Esophagus squamous epithelium (tissue), 5 donors: ENCODE measurements at places on chromosomes 13 and 19.

DNA sequence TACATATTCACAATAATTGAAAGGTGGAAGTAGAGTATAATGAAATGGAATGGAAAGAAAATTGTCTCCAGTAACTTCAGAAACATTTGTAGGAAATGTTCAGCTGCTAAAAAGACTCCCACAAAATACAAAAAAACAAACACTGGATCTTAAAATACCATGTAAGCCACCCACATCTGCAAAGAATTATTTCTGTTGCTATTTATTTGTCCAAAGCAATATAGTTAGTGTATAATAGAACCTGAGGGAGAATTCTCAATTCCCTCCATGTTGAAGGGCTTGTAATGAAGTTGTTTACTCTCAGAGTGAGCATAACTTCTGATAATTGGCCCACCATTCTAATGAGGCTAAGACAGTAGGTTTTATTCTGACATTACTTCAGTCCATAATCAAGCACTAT lies 37.4 kb upstream of the KLF12 start:
- DNase-seq: no peak

DNA sequence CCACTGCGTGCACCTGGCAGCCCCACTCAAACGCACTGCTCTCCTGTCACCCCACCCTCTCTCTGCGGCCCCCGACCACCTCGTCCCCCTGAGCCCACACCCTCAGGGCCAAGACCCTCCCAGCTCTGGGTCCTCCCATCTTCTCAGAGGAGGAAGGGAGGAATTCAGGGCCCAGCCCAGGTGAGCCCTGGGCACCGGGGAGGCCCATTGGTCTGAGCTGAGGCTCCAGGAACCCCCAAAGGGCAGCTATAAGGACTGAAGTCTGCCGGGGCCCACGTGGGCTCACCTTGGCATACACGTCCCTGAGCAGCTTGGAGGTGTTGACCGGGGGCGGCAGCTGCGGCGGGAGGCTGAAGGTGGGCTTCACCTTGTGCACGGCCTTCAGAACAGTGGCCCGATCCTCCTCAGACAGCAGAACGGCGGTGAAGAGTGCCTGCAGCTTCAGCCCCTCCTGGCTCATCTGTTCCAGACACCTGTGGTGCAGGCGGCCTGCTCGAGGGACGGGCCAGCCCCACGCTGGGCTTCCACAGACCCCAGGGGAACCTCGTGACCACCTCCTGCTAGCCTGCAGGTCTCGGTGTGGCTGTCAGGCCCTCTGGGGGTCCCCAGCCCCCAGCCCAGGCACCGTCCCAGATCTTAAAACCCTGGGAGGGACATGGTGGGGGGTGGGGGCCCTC lies 8.8 kb downstream of the POLRMT start:
- no peak for DNase-seq

DNA sequence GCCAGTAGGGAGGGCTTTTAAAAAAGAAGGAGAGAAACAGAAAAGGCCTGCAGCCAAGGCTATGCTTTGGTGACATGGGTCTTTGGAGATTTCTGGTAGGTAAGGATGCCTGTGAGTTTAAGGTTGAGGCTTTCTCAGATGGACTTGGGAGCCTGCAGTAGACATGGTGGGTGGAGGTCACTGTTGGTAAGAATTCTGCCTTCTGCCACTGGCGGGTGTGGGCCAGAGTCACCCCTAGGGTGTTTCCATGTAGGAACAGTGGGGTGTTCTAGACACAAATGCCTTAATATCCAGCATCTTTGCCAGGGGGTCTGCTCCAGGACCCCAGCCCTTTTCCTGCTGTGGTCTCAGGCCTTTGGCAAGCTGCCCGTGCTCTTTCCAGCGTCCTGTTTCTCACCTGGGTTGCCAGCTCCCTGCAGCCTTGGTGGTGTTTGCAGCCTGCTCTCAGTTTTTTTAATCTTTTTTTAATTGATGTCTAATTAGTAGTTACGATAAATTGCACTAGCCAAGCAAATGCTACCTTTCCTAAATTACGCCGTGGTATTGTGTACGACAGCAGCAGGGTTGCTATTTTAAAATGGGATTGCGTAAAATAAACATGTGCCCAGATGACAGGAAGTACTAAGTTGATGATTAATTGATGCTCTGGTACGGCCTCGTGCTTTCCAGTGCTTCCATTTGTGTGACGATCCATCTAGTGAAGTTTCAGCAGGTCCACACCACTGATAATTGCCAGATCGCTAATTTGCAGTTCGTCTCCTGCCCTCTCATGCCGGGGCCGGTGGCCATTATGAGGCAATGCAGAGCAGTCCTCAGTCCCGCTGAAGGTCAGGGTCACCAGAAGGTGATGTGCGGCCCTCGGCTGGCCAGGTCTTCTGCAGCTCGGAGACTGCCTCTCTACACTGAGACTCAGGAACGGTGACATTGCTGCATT lies 35.3 kb upstream of the NPAS1 start:
- no peak for DNase-seq

- DNase-seq: no peak
Observed at GRCh38 chr13:39565036-39565949, 37.7 kb downstream of the LHFPL6 start.

DNA sequence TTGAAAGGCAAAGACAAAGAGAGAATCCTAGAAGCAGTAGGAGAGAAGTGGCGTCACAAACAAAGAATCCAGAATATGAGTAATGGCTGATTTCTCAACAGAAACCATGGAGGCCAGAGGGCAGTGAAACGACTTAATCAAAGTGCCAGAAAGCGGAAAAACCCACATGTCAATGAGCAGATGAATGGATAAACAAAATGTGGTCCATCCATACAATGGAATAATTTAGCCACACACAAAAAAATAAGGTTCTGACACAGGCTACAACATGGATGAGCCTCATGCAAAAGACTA lies 52.2 kb upstream of the RANBP3 start:
- no peak for DNase-seq

DNA sequence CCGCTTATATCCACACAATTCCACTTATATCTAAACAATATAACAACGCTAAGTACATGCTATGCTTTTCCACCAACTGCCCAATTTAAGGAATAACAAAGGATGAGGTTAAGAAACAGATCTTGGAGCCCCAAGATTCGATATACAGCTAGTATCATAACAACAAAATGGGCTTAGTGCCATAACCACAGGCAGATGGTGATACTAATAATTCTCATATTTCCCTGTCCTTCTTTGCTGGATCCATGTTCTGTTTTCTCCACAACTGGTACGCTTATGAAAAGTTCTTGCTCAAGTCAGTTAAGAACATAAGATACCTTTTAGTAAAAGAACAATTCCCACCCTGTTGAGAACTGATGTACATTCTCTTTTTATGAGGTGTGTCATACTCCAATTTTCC lies 33.9 kb downstream of the CAB39L start:
- DNase-seq: no peak

DNA sequence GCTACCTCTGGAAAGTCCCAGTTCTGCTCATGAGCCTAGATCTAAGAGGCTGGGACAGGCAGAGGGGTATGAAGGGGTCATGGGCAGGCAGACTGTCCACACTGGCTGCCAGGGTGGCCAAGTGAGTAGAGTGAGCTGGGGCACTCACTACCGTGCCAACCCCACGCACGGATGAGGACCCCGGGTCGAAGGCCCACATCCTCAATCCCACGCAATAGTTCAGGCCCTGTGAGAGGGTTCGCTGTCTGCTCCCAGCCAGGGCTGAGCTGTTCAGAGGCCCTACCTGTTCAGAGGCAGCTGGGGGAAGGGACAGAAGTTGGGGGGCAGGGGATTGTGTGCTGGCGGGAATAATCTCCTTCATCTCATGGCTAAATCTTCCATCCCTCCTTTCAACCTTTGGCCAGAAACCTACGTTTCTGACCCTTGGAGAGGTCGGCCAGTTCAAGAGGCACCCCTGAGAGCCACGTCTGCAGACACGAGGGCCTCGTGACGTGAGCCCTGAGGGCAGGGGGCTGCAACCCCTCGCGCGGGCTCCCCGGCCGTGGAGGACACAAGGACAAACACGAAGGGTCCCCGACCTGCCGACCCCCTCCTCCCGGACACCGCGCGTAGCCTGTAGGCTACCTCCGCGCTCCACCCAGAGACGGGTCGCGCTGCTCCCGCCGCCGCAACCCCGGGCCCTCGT lies 1.0 kb upstream of the RPS5 start:
- DNase-seq: no peak

GRCh38 chr13:48393698-48394085 lies 19.2 kb downstream of the LPAR6 start:
- DNase-seq: no peak

DNA sequence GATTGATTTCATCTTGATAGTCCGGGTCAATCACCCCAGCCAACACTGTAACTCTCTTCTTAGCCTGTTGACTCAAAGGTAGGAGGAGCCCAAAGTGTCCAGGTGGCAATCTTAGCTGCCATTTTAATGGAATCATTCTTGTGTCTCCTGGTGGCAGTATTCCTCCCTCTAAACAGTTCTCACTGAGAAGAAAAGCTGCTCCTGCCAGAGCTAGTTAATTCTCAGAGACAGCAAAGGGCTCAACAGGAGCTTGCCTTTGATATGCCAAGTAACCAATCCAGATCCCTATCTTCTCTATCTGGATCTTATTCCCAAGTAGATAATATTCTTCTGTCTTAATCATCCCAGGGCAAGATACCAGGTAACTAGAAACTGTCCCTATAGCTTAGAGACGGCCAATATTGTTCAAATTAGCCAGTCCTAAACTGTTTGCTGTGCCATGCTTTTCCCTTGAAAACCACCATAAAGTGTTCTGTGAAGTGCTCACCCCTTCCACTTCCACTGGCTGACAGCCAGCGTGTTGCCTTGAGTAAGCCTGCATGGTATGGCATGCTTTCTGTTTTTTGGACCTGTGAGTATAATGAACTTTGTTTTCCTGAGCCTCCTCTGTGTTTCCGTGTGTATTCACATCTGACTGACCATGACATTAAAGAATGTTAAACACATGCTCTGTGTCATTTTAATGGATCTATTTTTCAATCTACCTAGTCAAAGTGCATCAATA lies 463.7 kb upstream of the SLITRK5 start:
- DNase-seq: no peak

- no peak for DNase-seq
Observed at GRCh38 chr19:31959527-31960018, 385.8 kb upstream of the ZNF507 start.

DNA sequence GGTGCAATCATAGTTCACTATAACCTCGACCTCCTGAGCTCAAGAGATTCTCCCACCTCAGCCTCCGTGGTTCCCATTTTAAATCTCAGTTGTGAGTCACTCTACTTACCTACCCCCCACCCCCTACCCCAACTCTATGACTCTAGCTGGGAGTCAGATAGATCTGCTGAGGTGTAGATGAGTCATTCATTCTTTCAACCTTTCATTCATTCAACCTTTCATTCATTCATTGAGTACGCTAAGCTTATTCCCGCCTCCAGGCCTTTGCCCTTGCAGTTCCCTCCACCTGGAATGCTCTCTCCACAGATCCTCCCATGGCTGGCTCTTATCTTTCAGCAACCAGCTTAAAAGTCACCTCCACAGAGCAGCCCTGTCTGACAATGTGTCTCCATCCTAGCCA lies 1.1 kb upstream of the MAST1 start:
- no peak for DNase-seq

GRCh38 chr13:90926459-90926858 lies 421.0 kb upstream of the MIR17HG start:
- no peak for DNase-seq

GRCh38 chr13:76884186-76884906 lies 1.9 kb downstream of the KCTD12 start:
- DNase-seq: no peak

DNA sequence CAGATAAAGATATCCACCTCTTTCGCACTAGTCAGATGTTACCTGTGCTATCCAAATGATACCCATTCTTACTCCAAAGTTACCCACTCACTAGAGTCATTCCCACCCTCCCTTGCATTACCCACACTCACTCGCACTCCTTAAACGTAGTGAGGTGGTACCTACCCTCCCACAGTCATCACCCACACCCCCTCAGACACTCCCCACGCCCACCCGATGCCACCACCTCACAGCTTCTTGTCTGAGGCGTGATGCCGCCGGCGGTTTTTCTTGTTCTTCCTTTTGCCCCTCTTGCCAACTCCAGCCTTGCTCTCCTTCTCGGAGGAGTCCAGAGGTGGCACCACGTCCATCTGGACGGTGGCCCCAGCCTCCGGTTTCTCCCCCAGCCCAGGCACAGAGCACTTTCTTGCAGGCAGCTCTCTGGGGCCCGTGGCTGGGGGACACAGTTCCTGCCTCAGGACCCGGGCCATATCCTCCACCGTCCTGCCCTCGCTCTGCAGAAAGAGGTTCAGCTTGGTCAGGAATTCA lies 1.2 kb downstream of the PNMA8C start:
- no peak for DNase-seq

DNA sequence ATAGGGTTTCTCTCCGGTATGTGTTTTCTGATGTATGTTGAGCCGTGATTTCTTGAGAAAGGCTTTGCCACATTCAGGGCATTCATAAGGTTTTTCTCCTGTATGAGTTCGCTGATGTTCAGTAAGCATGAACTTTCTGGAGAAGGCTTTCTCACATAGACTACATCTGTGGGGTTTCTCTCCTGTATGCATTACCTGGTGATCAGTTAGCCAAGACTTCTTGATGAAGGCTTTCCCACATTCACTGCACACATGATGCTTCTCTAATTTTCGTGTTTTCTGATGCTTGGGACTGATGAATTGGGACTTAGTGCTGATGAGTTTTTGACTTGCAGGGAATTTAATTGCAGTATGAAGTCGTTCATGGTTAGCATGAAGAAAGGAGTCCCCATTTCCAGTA lies 21.1 kb downstream of the ZNF350 start:
- DNase-seq: no peak

DNA sequence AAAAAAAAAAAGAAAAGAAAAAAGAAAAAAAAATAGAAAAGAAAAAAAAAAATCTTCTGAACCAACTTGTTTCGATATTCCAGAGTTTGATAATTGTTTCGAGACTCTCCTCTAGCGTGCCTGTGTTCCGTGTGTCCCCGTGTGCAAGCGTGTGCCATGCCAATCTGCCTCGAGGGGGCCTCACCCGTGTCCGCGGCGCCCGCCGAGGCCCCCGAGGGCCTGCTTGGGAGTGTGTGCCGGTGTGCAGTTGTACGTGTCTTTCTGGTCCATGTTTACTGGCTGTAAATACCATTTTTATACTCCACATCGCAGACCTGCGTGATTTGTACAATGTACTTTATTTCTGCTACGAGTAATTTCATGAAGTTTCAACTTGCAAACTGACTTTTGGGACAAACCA lies 69.9 kb upstream of the NFIC start:
- DNase-seq: no peak

DNA sequence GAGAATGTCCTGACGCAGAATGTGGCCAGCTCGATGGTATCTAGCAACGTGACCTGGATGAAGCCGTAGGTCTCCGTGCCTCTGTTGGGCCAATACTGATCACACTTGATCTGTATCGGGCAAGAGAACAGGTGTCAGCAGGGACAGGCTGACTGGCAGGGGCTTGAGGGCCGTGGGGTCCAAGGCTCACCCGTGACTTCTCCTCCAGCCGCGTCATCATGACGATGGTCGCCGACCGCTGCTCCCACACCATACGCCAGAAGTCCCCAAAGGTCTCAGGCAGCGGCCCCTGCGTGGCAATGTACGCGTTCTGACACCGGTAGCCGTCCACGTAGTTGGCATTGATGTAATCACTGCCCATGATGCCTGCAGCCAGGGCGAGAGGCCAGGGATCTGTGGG lies 126.2 kb downstream of the PTPRS start:
- no peak for DNase-seq

GRCh38 chr19:927351-927779 lies 1.5 kb downstream of the ARID3A start:
- DNase-seq: no peak

- DNase-seq: no peak
Observed at GRCh38 chr13:40755082-40755700, 15.8 kb downstream of the MRPS31 start.

- no peak for DNase-seq
Observed at GRCh38 chr19:33300894-33301143, 1.5 kb downstream of the CEBPA start.

GRCh38 chr13:71524245-71524612 lies 342.8 kb downstream of the DACH1 start:
- DNase-seq: no peak
